ENCODE measurements at places on chromosomes 3 and 15.

DNA sequence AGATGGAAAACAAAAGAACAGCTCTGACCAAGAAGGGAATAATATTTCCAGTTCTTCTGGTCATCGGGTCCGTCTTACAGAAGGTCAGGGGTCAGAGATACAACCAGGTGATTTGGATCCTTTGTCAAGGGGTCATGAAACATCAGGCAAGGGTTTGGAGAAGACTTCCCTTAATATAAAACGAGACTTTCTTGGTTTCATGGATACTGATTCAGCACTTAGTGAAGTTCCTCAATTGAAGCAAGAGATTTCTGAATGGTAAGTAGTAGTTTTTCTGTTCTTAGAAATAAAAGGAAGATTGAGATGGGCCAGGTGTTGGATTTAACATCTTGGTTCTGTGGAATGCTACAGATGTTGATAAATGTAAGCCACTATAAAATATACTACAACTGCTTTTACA is 9.5 kb downstream of the MGA start:
- no peak overlapping the region for H3K4me3 ChIP-seq
- peaks cover 23% of the 10 kb centered on the region for H3K36me3 ChIP-seq
- H3K27me3 ChIP-seq: no peaks in the 10 kb centered on the region
- H3K4me1 ChIP-seq: peaks cover 25% of the 10 kb centered on the region
- no peak overlapping the region for H3K27ac ChIP-seq

DNA sequence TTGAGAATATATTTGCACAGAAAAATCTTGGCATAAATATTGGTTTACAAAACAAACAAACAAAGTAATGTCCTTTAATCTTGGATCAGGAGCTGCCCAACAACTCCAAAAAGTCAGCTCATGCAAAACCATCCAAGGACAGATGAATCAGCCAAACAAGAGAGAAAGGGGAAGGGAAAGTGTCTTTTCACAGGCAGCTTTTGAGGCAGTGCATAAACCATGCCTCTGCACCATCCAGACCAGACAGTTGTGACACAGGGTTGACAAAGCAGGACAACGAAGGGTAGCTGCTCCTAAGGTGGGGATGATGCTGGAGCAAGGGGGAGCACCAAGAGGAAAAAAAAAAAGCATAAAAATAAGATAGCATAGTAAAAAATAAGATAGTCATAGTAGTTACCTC is 8.7 kb downstream of the CD86 start:
- peak overlapping the region; percentile 12 for H3K27ac ChIP-seq
- H3K36me3 ChIP-seq: peaks cover 10% of the 10 kb centered on the region
- no peak for DNase-seq
- H3K27me3 ChIP-seq: no peaks in the 10 kb centered on the region

GRCh38 chr3:150806185-150806835 is 43.3 kb upstream of the SIAH2 start:
- H3K36me3 ChIP-seq: no peaks in the 10 kb centered on the region
- no peak overlapping the region for H3K4me3 ChIP-seq
- no peak overlapping the region for H3K27ac ChIP-seq
- no peak for DNase-seq
- H3K27me3 ChIP-seq: no peaks in the 10 kb centered on the region
- H3K4me1 ChIP-seq: no peaks in the 10 kb centered on the region

- H3K4me1 ChIP-seq: no peaks in the 10 kb centered on the region
- no peak overlapping the region for H3K4me3 ChIP-seq
- no peak for DNase-seq
- no peak overlapping the region for H3K27ac ChIP-seq
Measured at GRCh38 chr15:31660816-31661215, 334.2 kb downstream of the KLF13 start.

- no peak overlapping the region for H3K4me3 ChIP-seq
- DNase-seq: no peak
- peaks cover 8% of the 10 kb centered on the region for H3K4me1 ChIP-seq
Measured at GRCh38 chr3:186235554-186235953, 126.5 kb downstream of the DGKG start.

GRCh38 chr3:109851854-109852253 is 514.5 kb upstream of the DPPA4 start:
- no peaks in the 10 kb centered on the region for H3K27me3 ChIP-seq
- no peaks in the 10 kb centered on the region for H3K36me3 ChIP-seq
- H3K4me1 ChIP-seq: no peaks in the 10 kb centered on the region
- no peak for DNase-seq

- no peaks in the 10 kb centered on the region for H3K36me3 ChIP-seq
- H3K27ac ChIP-seq: no peak overlapping the region
- no peaks in the 10 kb centered on the region for H3K4me1 ChIP-seq
- H3K4me3 ChIP-seq: no peak overlapping the region
Measured at GRCh38 chr3:193400304-193400703, 21.8 kb upstream of the ATP13A5 start.

GRCh38 chr15:100980410-100981046 is 61.4 kb downstream of the LRRK1 start:
- H3K36me3 ChIP-seq: peaks cover 31% of the 10 kb centered on the region
- H3K27me3 ChIP-seq: no peaks in the 10 kb centered on the region
- DNase-seq: no peak
- peaks cover 10% of the 10 kb centered on the region for H3K4me1 ChIP-seq
- no peak overlapping the region for H3K4me3 ChIP-seq
- H3K27ac ChIP-seq: no peak overlapping the region

- H3K4me3 ChIP-seq: no peak overlapping the region
- no peaks in the 10 kb centered on the region for H3K27me3 ChIP-seq
- H3K27ac ChIP-seq: no peak overlapping the region
- no peak for DNase-seq
- H3K36me3 ChIP-seq: no peaks in the 10 kb centered on the region
- H3K4me1 ChIP-seq: no peaks in the 10 kb centered on the region
Measured at GRCh38 chr3:155019575-155019974, 60.5 kb upstream of the MME start.

GRCh38 chr3:187807086-187807862 is 62.0 kb upstream of the BCL6 start:
- peaks cover 18% of the 10 kb centered on the region for H3K4me1 ChIP-seq
- peaks cover 11% of the 10 kb centered on the region for H3K27me3 ChIP-seq
- no peaks in the 10 kb centered on the region for H3K36me3 ChIP-seq
- no peak for DNase-seq

DNA sequence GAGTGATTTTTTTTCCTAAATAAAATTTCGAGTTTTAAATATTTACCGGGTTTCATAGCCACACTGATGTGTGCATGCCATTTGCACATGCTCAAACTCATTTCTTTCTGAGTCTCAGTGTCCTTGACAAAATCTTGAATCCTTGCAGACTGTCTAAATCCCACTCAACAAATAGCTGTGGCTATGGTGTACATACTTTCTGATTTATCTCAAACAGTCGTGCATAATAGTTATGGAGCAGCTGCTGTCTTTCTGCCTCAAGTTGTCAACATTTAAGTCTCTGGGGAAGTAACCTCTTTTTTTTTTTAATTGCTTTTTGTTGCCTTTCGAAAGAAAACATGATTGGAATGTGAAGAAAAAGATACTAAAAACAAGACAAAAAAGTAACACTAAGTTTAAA is 52.8 kb upstream of the UTS2B start:
- no peaks in the 10 kb centered on the region for H3K27me3 ChIP-seq
- peaks cover 31% of the 10 kb centered on the region for H3K36me3 ChIP-seq
- no peak for DNase-seq
- peak overlapping the region; percentile 12 for H3K27ac ChIP-seq
- no peak overlapping the region for H3K4me3 ChIP-seq
- peaks cover 24% of the 10 kb centered on the region for H3K4me1 ChIP-seq

- H3K4me1 ChIP-seq: no peaks in the 10 kb centered on the region
- H3K27me3 ChIP-seq: peaks cover 5% of the 10 kb centered on the region
- H3K27ac ChIP-seq: no peak overlapping the region
- no peak for DNase-seq
- no peak overlapping the region for H3K4me3 ChIP-seq
Measured at GRCh38 chr15:61309617-61310016, 80.5 kb upstream of the RORA start.

Data from memory B cell (primary cell).